Cardiac atrium fibroblast (primary cell): ENCODE measurements at places on chromosomes 13 and 19. TPM values are rescaled to one million over a fixed set of nuclear protein-coding genes. Genes with fewer than 3 reads are reported as not detected.

ZNF554 gene
- 1.8 and 3.2 TPM in 2 replicates for total RNA-seq

KIR3DL2 gene
- not detected in 2 replicates for total RNA-seq

TNFSF9 gene
- total RNA-seq: 0.18 and 2.4 TPM in 2 replicates

ZNF865 gene
- total RNA-seq: 2.9 and 5.8 TPM in 2 replicates

PGLYRP2 gene
- not detected in 2 replicates for total RNA-seq

FPR1 gene
- total RNA-seq: 0.18 TPM in 1 of 2 replicates, not detected in the other

RXFP2 gene
- total RNA-seq: not detected in 2 replicates

SKA3 gene
- total RNA-seq: 3.4 and 3.7 TPM in 2 replicates

RUBCNL gene
- total RNA-seq: not detected in 2 replicates

GPR12 gene
- not detected in 2 replicates for total RNA-seq

PRTN3 gene
- 0.16 TPM in 1 of 2 replicates, not detected in the other for total RNA-seq

PTPRH gene
- total RNA-seq: 4.2 and 5.3 TPM in 2 replicates

PRX gene
- 1.8 and 2.4 TPM in 2 replicates for total RNA-seq

PLEKHA4 gene
- total RNA-seq: 9.7 and 28.4 TPM in 2 replicates

APC2 gene
- total RNA-seq: 0.16 TPM in 1 of 2 replicates, not detected in the other

SIGLEC11 gene
- total RNA-seq: not detected in 2 replicates

NXNL1 gene
- not detected in 2 replicates for total RNA-seq
